ENCODE measurements at places on chromosomes 1 and 21.

- no peak for DNase-seq
These were observed 351.6 kb upstream of the B3GALT2 start for GRCh38 chr1:193538003-193538354.

- DNase-seq, result no peak
These were observed 26.9 kb downstream of the MYOM3 start for GRCh38 chr1:24085007-24085406.

DNA sequence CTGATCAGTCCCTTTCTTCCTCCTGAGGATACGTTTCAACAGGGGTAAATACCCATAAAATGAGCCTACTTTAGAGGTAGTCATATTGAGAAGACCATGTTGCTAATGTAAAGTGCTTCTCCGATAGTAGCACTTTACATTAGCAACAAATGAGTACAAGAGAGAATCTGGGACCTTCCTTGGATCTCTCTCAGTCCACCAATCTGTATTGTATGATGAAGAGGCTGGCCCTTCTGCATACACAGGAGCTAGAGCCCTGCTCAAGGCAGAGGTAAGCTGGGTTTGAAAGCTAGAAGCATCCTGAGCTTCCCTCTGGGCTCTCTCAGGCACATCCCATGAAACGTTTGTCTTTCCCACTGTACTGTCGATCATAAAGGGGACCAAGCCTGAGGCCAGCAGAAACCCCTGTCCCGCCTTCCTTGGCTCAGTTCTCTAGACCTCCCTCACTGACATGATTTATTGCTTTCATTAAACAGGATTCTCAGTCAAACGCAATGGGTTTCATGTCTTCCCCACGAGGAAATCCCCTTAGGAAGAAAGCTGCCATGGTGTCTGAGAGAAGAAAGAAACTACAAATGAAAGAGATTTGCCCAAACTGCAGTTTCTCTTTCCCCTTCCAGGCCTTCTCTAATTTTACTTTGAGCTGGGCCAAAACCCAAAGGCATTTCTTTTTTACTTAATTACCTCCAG, 62.8 kb upstream of the BCAR3 start:
- DNase-seq, result no peak

- DNase-seq, result no peak
These were observed 31.2 kb upstream of the LRRC3 start for GRCh38 chr21:44423941-44424607.

DNA sequence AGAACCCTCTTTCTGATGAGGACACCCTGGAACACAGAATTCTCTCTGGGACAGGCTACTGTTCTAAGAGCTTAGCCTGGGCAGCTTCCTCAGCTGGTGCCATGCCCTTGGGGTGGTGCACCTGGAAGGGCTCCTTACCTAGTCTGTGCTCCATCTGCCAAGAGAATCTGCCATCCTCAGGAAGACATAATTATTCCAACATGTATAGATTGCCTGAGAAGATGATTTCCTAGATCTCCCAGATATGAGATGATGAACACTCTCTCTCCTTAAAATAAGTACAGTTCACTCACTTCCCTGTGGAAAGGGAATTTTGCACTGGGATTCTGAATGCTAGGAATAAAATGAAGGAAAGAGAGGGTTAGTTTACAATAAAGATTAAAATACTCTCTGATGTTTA, 87.6 kb downstream of the NENF start:
- DNase-seq, result no peak

DNA sequence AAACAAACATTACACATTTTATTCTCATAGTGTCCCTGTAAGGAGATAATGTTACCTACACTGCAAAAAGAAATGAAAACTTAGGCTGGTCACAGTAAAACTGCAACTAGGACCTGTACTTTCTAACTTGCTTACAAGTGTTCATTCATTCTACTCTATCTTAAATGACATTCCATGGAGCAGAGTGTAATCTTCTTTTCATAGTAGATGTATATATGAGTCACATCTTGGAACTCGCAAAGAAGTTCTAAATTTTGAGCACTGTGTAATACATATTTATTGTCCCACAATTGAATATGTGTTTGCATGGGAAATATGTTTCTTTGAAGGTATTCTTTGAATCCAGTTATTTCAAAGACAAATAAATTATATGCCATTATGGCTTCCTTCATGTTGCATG, 1258.5 kb upstream of the ADGRL2 start:
- no peak for DNase-seq

DNA sequence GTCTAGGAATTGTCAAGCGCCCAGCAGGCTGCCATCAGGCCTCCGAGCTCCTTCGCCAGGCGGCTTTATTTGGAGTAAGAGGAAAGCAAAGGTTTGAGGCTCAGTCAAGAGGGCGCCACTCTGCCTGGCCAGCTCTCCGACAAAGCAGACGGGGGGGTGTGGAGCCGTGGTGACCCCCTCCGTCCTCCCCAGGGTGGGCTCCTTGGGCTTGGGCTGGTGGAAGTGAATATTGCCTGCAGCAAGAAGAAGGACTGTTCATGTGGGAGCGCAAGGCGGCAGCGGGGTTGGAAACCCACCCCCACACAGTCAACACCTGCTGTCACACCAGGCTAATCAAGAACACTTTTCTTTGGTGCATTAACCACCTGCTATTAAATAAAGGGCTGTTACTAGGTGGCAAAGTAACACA, 14.6 kb downstream of the EPHX1 start:
- no peak for DNase-seq

All from astrocyte of the cerebellum (primary cell).